ENCODE measurements at places on chromosomes 3 and 15.

- DNase-seq = no peak
These were observed 47.2 kb downstream of the NCK1 start for GRCh38 chr3:136909187-136909586.

- no peak for DNase-seq
These were observed 192.4 kb upstream of the ARPP21 start for GRCh38 chr3:35446896-35447295.

- DNase-seq = no peak
These were observed 559.9 kb upstream of the MCTP2 start for GRCh38 chr15:93671387-93671943.

- no peak for DNase-seq
These were observed 21.4 kb upstream of the PLSCR5 start for GRCh38 chr3:146626403-146627122.

DNA sequence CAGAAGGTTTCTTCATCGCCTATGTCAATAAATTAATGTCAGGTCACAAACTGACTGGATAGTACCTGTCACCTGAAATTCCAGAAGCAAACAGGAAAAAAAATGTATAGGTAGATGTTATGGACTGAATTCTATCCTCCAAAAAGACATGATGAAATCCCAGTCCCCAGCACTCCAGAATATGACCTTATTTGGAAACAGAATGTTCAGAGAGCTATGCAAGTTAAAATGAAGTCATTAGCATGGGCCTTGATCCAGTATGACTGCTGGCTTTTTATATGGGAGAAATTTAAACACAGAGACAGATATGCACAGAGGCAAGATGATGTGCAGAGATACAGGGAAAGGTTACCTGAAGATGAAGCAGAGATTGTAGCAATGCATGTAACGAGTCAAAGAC, 953.4 kb downstream of the ZPLD1 start:
- no peak for DNase-seq

GRCh38 chr15:28080386-28080785, 18.7 kb downstream of the OCA2 start:
- DNase-seq = no peak

- no peak for DNase-seq
These were observed 33.3 kb upstream of the HACD2 start for GRCh38 chr3:123618076-123618708.

DNA sequence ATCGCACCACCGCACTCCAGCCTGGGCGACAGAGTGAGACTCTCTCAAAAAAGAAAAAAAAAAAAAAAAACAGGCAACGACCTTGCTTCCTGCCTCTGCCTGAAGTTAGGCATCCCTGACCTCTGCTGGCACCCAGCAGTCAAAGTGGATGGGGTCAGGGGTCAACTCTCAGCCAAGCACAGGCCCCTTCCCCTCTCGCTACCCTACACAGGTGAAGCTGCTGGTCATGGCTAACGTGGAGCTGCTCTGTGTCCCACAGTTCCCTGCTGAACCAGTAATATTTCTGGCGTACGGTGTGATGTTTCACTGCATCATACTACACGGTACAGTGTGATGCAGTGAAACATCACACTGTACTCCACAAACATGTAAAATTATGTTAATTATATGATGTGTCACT, 13.9 kb upstream of the FRG2C start:
- DNase-seq = no peak

DNA sequence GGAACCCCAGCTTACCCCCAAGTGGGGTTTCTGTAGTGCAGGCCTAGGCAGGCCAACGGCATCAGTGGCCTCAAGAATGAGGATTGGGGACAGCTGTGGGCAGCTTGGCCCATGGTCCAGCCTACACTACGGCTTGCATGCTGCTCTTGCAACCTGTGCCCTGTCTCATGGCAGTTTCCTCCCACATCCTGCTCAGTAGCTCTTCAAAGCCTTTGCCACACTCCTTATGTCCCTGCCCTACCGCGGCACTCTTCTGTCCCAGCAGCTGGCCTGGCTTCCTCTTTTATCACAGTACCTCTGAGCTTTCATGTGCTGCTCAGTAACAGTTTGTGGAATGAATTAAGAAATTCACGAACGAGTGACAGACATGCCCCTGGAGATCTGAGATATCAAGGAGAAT, 431.0 kb downstream of the EPHB1 start:
- DNase-seq = no peak

DNA sequence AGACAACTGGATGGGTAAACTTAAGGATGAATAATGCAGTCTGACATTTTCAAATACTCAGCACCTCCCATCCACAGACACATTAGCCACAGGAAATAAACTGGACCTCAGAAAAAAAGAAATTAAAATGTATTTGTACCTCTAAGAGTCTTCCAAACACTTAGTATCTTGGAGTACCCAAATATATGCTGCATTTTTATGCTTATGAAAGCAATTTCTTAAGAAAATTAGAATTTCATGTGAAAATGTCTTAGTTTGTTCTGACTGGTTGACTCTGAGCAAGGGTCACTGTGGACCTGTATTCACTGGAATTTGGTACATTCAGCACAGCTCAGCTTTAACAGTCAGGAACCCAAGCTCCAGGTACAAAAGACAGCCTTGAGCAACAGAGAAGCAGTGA, 216.2 kb upstream of the UBE2E2 start:
- no peak for DNase-seq

- no peak for DNase-seq
These were observed 12.1 kb downstream of the NR2F2 start for GRCh38 chr15:96342406-96343112.

- no peak for DNase-seq
These were observed 69.7 kb downstream of the SCN5A start for GRCh38 chr3:38579551-38580449.

DNA sequence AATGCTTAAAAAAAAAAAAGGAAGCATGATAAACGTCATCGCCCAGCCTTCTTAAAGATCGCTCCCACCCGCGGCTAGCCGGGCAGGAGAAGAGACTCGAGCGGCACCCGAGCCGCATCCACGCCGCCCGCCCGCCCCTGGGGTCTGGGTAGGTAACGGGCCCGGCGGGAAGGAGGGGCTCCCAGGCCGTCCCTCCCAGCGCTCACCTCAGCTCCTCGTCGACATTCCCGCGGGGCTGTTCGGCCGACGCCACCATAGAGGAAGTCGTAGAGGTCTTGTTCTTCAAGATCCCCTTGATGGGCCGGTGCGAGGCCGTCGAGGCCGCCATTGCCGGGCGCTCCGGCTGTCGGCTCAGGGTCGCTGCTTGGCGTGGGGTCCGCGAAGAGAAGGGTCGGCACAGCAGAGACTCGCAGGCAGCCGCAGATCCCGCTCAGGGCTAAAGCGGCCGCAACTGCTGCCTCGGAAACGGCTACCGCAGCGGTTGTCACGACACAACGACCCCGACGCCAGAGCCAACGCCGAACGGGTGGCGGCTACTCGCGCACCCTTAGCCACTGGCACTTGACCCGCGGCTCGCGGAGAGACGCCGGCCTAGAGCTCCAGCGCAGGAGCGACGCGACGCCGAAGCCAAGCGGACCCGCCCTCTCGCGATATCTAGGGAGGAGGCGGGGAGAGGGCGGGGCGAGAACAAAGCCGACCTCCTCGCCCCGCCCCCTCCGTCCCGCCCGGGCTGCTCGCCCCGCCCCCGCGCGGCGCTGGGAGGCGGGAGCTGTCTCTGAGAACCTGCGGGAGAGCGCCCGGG, at the start of gene PPP1R2:
TSS of gene PPP1R2 (minus strand) at position 628 of the 802 bp plus-strand sequence. CDS start at position 328, 300 bp downstream.
- DNase-seq = peak; percentile 91

- DNase-seq = no peak
These were observed 241.6 kb upstream of the KBTBD8 start for GRCh38 chr3:66756468-66757036.

Measured in activated CD4-positive, alpha-beta T cell treated with anti-CD3 and anti-CD28 coated beads, Interleukin-2, amount 50 U/mL, for 1 hour (primary cell).